GM13977 (cell line): ENCODE measurements at places on chromosomes 3 and 15.

- no peak for DNase-seq
Observed at GRCh38 chr3:194386648-194387047, 12.4 kb downstream of the GP5 start.

DNA sequence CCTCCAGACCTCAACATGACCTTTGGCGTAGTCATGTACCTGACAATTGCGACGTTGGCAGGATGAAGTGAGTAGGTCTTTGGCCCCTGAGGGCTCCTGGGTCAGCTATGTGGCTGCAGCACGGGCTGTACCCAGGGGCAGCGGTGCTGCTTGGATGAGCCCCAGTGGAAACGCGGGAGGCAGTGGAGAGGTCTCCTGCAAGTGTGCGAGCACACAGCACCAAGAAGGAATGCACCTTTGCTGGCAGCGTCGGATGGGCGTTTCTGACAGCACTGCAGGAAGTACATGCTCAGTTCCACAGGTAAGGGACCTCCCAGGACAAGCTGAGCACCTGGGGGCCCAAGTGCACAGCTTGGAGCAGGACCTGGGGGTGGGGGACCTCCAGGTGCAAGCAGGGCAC lies 67.4 kb upstream of the UNC13C start:
- no peak for DNase-seq

DNA sequence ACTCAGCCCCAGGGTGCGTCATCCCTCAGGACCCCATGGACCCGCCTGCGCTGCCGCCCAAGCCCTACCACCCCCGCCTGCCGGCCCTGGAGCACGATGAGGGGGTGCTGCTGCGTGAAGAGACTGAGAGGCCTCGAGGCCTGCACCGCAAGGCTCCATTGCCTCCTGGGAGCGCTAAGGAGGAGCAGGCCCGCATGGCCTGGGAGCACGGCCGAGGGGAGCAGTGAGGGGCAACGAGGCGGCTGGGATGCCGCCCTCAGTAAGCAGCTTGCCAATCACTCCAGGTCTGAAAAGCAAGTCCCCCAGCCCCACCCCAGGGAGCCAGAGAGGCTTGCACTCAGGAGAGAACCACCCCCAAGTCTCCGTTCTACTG lies 3.8 kb upstream of the MANF start:
- DNase-seq = no peak

DNA sequence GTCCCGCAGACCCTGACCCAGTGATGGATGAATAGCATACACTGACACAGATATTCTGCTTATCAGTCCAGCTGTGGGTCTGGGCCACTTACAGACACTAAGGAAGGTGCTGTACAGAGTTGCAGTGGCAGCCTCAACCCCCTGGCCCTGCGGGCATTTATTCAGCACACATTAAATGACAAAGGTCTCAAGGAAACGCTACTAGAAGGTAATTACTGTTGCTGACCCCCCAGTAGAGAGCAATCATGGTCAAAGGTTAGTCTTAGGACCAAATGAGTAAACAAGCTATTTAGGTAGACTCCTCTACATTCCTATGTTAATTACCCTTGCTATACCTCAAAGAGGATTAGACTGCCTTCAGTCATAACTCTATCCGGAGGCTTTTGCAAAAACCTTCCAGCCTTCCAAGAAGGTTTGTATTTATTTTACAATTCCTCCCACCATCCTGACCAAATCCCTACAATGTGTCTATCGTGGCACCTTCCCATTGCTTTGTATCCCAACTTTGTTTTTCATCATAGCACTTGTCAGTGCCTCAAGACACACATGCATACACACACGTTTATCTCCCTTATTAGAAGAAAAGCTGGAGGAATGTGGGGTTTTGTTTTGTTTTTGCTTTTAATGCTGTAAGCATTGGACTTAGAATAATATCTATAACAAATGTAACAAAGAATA lies 227.9 kb downstream of the PYDC2 start:
- DNase-seq = no peak

DNA sequence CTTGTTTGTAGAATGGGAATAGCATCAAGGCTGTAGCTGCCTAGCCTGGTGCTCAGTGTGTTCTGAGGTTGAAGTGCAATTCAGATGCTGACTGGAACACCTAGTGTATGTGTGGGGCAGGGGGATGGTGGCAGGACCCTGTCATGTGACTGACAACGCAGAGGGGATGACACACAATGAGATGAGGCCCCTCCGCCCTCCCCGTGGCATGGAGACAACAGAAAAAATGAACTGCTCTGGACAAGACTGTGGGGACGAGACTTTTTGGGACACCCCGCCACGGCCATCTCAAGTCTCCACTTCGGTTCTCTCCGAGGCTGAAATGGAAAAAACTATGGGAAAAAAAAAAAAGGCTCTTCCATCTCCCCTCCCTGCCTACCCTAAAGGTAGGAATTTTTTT lies 10.4 kb upstream of the SEC13 start:
- no peak for DNase-seq

GRCh38 chr3:114286266-114286665 lies 7.6 kb upstream of the TIGIT start:
- DNase-seq = no peak

GRCh38 chr3:142459929-142460328 lies 12.1 kb upstream of the XRN1 start:
- DNase-seq = no peak
